Activated naive CD8-positive, alpha-beta T cell treated with anti-CD3 and anti-CD28 coated beads for 36 hours (primary cell): ENCODE measurements at places on chromosomes 5 and 9. TPM values are rescaled to one million over a fixed set of nuclear protein-coding genes. Genes with fewer than 3 reads are reported as not detected.

DNA sequence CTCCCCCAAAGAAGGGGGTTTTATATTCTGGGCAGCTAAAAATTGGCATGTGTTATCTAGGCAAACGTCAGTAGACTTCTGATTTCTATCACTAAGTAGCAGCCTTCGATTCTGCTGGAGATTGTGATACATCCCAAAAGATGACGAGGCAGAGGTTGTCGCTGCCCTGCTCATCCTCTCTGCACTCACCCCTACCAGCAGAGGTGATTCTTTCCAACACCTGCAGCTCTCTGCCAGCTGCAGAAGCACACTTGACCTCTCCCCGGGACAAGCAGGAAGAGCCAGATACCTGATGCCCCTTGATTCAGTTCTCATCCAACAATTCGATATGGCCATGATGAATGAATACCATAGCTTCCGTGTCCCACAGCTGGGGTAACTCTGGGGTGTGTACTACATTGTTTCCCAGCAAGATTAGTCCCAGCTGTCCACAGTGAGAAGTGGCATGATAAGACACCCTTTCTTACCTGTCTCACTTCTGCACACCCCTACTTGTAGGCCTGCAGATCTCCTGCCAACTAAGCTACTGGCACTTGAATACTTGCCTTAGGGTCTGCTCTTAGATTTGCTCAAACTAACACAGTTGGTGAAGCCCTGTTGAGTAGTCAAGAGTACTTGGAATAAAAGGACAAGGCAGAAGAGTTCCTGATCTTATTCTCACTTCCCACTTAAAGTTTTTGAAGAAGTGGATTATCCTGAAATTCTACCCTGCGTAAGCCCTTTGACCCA lies 37.6 kb upstream of the SMAD5 start:
- H3K4me3 ChIP-seq = no peak overlapping the region
- no peak overlapping the region for H3K27ac ChIP-seq
- peaks cover 19% of the 10 kb centered on the region for H3K27me3 ChIP-seq
- H3K4me1 ChIP-seq = no peaks in the 10 kb centered on the region

DNA sequence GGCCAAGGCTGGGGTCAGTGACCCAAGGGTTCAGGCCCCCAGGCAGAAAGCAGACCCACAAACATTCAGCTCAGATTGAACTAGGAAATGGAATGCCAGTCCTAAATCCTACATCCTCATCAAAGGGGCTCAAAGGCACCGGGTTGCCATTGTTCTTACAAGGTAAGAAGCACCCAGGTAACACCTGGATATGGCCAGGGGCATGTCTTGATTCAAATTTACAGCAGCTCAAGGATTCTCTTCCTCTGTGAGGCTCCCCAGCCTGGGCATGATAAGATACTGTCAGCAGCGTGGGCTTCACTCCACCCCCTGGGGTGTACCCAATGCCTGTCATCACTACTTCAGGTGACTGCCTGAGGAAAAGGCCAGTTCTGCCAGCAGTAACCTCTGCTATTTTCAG lies 92.1 kb upstream of the FSTL4 start:
- no peak overlapping the region for H3K27ac ChIP-seq
- DNase-seq = no peak
- H3K36me3 ChIP-seq = no peaks in the 10 kb centered on the region
- H3K4me3 ChIP-seq = no peak overlapping the region

Gene ZNF608
- total RNA-seq = 0.06 TPM

Gene SMIM32
- not detected for total RNA-seq

Gene ARL14EPL
- not detected for total RNA-seq
